ENCODE measurements at places on chromosomes 5 and 9.

DNA sequence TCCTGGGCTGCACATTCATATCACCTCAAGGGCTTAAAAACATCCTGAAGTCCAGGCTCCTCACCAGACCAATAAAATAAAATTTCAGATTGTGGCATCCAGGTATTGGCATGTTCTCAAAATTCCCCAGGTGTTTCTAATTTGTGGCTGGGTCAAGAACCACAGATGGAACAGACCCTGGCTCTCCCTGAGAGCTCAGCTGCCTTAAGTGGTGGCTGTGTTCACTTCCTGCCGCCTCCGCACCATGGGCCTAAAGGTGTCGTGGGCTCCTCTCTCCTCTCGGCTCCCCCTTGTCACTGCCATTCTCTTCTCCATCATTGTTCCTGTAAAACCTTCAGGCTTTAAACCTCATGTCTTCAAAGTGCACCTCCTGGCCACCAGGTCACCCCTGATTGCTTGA is 17.8 kb upstream of the CCNJL start:
- no peak for DNase-seq

DNA sequence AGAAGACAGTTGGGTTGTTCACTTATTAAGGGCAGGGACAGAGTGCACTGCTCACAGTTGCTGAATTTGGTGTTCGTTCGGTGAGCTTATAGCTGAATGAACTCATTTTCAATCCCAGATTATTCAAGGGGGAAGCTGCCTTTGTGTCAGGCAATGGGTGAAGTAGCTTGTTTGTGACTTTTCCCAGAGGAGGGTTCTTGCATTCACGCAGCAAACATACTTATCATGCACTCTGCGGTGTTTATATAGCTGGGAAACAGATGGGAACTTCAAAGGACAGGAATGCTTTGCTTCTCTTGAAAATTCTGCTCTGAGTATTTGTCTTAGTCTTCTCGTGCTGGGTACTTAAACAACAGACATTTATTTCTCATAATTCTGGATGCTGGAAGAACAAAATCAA is 64.7 kb upstream of the ABCA1 start:
- DNase-seq = no peak

DNA sequence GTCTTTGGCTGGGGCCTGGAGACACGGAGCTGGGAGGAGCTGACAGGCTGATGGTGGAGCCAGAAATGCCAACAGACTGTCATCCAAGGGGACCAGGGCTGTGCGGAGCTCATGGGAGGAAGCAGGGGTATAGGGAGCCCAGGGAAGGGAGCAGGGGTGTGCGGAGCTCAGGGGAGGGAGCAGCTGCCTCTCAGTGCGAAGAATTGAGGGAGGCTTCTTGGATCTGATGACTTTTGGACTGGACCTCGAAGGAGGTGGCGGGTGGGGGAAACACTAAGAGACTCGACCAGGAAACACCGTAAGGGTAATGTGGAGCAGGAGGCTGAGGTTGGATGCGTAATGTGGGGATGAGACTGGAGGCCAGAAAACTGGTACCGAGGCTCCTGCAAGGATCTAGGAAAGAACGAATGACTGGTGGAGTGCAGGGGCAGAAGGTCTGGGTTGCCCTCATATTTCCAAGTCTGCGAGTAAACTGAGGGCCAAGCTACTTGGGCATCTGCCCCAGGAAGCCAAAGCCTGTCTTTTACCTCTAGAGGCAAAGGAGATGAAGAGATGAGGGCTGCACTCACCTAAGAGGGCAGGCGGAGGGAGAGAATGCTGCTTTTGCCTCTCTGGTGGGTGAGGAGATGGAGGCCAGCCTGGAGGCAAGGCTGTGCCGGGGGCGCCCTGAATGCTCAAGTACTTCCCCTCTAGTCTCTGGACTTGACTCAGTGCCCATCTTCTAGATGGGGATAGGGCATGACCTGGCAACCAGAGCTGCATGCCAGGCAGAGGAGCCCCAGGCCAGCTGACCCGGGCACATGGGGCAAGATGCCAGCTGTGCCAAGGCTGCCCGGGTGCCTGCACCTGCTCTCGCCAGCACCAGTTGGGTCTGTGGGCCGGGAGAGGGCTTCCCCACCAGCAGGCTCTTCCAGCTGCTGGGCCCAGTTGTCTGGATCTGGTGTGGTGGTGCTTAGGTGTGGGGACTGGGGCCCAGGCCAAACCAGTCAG is 2.3 kb downstream of the PTGS1 start:
- no peak for DNase-seq

GRCh38 chr5:168960497-168960896 is 340.4 kb downstream of the SLIT3 start:
- DNase-seq = no peak

- DNase-seq = no peak
These were observed 75.9 kb downstream of the RAD23B start for GRCh38 chr9:107358986-107359385.

DNA sequence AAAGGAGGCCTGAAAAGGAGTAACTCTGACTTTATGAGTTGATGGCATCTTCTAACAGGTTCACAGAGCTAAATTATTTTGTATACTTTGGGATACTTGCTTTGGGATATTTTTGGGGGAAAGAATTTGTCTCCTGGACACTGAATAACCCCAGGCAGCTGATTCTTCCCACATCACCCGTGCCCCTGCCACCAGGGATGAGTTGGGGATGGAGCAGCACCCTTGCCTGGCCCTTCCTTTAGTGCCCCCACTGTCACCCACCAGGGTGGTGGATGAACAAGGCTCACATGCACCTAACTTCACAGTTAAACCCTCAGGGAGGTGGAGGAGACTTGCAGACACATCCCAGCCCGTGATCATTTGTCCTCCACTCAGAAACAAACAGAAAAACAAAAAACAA is 2.3 kb upstream of the ADAMTS2 start:
- no peak for DNase-seq

GRCh38 chr5:149141224-149141956 is at the start of gene ABLIM3:
Gene ABLIM3 (plus strand): TSS chr5:149141493. CDS start chr5:149142096, 603 bp downstream.
- DNase-seq = peak; percentile 39

GRCh38 chr9:136858452-136858843 is 6.3 kb downstream of the MAMDC4 start:
- no peak for DNase-seq

GRCh38 chr5:19777363-19777762 is 210.6 kb downstream of the CDH18 start:
- no peak for DNase-seq

GRCh38 chr9:131235480-131235851 is 40.8 kb downstream of the FAM78A start:
- DNase-seq = no peak

DNA sequence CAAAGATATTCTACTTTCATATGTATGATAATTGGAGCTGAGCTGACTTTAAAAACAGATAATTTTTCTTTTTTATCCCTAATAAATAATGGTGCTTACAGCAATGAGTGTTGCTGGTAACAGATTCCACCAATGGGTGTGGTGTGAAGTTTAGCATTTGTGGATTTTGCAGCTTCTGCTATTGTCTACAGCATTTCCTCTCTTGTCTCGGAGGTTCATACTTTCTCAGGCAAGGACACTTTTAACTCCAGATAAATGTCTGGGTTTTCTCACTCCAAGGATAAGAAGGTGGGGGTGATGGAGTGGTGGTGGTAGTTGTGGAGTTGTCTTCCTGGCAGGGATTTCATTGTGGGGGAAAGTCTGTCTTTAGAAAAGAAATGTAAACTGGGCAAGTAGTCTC is 120.0 kb upstream of the CDKN2B start:
- no peak for DNase-seq

GRCh38 chr9:35211854-35212253 is 50.0 kb downstream of the UNC13B start:
- DNase-seq = no peak

- DNase-seq = no peak
These were observed 26.5 kb downstream of the OXCT1 start for GRCh38 chr5:41843456-41844370.

- DNase-seq = no peak
These were observed 81.7 kb downstream of the ADAMTS2 start for GRCh38 chr5:179263391-179264052.

- DNase-seq = no peak
These were observed 13.9 kb upstream of the SGCD start for GRCh38 chr5:156312897-156313694.

DNA sequence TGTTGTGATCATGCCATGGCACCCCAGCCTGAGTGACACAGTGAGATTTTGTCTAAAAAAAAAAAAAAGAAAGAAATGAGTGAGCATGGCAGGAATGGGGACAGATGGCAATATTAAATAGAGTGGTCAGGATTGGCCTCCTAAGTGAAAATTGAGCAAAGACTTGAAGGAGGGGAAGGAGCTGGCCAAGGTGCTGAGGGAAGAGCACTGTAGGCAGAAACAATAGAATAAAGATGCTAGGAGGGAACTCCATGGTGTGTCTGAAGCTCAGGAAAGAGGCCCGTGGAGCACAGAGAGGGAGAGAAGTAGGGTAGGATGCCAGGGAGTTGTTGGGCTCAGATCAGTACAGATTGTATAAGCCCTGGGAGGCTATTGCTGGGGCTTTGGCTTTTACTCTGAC is 64.4 kb upstream of the PCAT7 start:
- no peak for DNase-seq

GRCh38 chr5:164497311-164498064 is 992.1 kb downstream of the MAT2B start:
- DNase-seq = no peak

DNA sequence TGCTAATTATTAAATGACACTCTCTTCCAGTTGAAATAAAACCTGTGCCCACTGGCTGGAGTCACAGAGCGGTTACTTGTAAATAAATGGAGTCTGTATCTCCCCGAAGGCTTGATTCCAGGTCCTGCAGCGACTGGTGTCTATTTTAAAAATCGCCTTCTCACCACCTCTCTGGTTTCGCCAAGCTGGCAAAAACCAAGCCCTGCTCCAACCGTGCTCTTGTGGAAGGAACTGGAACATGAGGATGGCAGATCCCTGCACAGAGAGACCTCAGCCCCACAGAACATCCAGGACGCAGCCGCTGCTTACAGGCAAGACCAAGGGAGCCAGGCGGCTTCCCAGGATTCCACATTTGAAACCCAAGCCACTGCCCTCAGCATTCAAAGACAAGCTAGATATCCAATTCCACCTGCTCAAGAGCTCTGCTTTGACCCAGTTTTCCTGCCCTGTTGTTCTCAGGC is 15.0 kb downstream of the SEMA4D start:
- no peak for DNase-seq

DNA sequence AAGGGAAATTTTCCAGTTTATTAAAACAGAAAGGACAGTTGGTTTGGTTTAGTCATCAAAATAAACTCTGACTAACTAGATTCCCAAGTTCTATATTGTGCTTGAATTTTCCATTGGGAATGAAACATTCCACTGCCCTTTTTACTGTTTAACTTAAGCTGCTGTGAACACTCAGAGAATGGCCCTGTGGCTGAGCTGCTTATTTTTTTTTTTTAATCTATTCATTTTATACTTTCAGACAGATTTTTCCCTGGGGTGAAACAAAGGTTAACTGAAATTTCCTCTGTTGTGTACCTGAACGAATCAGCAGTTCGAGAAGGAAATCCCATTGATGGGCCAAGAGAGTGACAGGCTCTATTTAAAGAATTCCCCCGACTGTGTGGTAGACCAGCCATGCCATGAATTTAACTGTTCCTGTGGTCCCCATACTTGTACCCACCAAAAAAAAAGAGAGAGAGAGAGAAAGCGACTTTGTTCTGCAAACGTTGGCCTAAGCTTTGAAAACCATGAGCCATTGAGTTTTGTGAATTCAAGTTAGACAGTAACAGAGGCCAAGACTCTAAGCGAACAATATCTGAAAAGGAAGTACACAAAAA is 138.7 kb upstream of the GRHPR start:
- no peak for DNase-seq

GRCh38 chr5:124643336-124643735 is 103.1 kb downstream of the ZNF608 start:
- DNase-seq = no peak

DNA sequence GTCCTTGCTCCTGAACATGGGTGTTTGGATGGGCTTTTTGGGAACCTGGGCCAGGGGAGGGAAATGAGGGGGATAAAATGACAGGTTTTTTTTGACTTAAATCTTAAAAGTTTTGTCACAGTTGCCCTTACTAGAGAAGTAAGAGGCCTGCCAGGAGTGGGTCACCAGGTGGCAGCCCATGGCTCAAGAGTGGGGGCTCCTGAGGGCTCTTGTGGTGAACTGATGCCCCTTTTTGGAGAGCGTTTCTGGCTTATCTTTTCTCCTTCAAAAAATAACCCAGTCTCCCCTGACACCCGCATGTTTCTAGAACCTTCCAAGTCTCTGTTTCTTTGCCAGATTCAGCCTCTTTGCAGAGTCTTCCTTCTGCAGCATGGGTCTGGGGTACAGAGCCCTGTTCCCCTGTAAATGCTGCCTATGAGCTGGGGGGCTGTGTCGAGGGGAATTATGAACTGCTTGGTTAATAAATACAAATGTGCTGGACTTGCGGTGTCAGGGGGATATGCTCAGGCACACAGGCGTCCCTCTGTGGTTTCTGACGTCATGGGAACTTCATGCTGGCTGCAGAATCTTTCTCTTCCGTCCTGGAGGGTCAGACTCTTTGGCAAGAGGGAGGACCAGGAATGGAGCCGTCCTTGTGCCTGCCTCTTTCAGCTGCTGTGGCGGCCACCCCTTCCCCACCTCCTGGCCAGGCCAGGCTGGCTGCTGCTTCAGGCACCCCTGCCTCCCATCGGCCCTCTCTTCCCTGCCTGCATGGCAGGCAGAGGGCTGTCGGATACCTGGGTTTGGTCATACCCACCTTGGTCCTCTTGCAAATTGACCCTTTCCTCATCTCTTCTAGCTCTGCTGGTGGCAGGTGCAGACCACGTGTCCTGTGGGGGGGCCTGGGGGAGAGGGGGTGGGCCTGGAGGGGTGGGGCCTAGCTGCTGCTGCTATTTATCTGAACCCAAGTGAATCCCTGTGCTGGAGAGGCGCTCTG is 30.1 kb downstream of the PTPA start:
- no peak for DNase-seq

DNA sequence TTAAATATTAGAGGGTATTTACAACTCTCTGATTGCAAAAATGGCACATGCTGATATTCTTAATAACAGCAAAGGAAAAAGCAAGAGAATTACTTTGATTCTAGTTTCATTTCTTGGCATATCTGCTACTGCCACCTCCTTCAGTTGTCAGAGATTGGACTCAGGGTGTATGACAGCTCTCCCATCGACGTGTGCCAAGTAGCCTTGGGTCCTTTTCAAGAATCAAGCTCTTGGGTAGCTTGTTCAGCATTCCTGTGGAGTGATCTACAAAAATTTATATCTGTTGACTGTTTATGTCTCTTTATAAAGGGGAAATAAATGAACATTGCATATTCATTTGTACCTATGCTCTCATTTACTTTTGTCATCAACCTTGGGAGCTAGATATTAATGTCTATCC is 315.6 kb downstream of the PRR16 start:
- no peak for DNase-seq

DNA sequence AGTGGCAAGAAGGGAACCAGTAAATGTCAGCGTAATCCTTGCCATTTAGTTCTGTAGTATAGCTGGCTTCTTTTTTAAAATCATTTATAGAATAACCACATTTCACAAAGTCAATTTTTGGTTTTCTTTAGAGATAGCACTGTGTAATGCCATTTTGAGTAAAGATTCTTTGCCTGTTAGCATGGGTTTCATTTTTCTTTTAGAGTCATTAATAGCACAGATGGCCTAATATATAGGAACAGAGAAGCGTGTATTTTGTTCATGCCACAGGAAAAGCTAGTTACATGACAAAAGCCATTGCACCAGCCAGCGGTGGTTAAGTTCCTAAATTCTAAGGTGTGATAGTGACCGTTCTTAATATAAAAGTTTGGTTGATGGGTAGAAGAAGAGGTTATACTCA is 1363.9 kb downstream of the MAT2B start:
- no peak for DNase-seq

- DNase-seq = no peak
These were observed 14.2 kb downstream of the ANGPTL2 start for GRCh38 chr9:127107929-127108876.

- DNase-seq = no peak
These were observed 440.1 kb upstream of the ADAMTS16 start for GRCh38 chr5:4700069-4700468.

Data from stimulated activated CD8-positive, alpha-beta memory T cell treated with anti-CD3 and anti-CD28 coated beads, Interleukin-4, amount 100 ng/mL, for 1 hour (primary cell).